AG08395 (cell line): ENCODE measurements at places on chromosomes 5 and 9.

GRCh38 chr5:9523090-9523823 is 22.6 kb downstream of the SEMA5A start:
- peak; percentile 45 for DNase-seq

DNA sequence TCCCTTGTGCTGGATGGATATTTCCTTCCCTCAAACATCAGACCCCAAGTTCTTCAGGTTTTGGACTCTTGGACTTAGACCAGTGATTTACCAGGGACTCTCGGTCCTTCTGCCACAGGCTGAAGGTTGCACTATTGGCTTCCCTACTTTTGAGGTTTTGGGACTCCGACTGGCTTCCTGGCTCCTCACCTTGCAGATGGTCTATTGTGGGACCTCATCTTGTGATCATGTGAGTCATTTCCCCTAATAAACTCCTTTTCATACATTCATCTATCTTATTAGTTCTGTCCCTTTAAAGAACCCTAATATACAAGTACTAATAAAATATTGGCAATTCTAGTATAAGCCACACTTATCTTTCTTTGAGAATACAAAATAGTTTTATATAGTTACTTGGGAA is 1078.9 kb downstream of the CDH12 start:
- no peak for DNase-seq

DNA sequence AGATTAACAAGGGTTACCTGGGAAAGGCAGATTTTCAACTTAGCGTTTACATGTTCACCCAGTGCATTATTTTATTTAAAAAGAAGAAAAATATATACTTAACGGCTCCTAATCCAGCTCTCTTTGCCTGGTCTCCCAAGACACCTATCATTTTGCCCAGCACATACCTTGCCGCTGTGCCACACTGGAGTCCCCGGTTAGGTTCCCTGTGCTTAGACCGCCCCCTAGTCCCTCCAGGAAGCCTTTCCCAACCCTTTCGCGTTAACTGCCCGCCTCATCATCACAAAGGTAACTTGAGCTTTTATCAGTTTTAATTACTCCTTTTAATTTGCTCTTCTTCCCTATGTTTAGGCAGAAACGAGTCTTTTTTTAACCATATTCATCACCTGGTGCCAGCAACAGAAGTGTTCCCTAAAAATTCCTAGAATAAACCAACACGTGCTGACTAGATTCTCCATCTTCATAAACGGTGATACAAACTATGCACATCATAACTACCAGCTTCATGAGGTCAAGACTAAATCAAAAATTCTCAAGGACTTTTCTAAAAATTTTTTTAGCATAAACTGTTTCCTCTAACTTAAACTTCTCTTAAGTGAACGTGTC is 19.7 kb downstream of the DNAJA1 start:
- DNase-seq, result no peak

GRCh38 chr5:141479776-141480175 is 4.0 kb downstream of the PCDHGC3 start:
- no peak for DNase-seq

DNA sequence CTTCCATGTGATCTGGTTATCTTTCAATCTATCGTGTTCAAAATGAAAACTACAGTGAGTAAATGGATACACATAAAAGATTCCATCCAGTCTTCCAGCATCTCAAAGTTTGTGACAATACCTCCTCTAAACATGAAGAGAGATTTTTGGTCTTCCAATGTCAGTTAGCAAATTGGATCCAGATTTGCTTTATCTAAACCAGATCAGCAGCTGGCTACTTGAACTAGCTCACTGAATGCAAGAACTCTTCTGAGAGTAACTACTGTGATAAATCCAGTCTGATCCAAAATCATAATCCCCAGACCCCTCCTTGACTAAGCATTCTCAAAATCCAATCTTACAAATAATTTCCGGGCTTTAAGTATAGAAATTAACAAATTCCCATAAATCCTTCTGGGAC is 2177.9 kb upstream of the C9orf72 start:
- DNase-seq, result no peak

DNA sequence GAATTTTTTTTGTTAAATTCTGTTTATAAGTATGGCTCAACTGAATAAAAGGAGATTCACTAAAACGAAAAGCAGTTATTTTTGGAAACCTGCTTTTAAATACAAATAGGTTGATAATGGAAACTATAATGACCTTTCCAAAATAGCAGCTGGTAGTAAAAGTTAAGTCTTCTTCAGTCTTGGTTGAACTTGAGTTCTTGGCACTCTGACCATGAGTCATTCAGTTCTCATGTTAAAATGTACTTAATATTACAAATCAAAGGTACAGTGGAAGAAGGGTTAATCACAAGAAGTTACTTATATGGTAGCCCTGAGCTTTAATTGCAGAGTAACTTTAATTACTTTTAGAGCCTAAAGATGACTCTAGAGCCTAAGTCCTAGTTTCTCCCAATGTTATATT is 62.1 kb downstream of the KLF9 start:
- DNase-seq, result no peak

- peak; percentile 25 for DNase-seq
Measured at GRCh38 chr9:6758248-6758497, 400 bp downstream of the KDM4C start.

DNA sequence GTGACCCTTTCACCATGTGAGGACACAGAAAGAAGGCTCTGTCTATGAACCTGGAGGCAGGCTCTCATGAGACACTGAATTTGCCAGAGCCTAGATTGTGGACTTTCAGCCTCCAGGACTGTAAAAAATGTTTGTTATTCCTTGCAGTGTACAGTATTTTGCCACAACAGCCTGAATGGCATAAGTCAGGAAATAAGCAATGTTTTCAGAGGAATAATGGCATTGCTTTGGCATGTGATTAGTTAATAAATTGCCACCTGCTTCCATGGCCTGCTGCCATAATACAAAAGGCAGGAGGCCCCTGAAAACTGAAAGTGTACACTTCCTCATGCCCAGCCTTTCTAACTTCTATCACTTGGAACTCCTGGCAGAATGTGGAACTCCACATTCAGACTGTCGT is 408.1 kb downstream of the GADD45G start:
- DNase-seq, result no peak

DNA sequence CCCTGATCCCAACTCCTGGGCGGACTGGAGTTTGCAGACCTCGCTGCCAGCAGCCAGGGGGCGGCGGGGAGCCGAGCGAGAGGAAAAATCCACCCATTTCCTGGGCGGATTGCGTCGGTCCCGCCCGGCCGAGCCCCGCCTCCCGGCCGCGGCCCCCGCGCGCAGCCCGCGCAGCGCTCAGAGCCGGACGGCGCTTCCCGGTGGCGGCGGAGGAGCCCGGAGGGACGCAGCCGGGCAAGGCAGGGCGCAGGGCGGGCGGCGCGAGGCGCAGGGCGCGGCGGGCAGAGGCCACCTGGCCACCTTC is at the start of gene OLFM1:
OLFM1 (plus strand) TSS at position 180 of the 304 bp plus-strand sequence. CDS start 322 bp downstream, outside the sequence.
- peak; percentile 84 for DNase-seq

GRCh38 chr5:113058706-113059226 is 82.2 kb downstream of the DCP2 start:
- no peak for DNase-seq

- DNase-seq, result peak; percentile 95
Measured at GRCh38 chr5:53490747-53491146, 10.3 kb downstream of the FST start.

DNA sequence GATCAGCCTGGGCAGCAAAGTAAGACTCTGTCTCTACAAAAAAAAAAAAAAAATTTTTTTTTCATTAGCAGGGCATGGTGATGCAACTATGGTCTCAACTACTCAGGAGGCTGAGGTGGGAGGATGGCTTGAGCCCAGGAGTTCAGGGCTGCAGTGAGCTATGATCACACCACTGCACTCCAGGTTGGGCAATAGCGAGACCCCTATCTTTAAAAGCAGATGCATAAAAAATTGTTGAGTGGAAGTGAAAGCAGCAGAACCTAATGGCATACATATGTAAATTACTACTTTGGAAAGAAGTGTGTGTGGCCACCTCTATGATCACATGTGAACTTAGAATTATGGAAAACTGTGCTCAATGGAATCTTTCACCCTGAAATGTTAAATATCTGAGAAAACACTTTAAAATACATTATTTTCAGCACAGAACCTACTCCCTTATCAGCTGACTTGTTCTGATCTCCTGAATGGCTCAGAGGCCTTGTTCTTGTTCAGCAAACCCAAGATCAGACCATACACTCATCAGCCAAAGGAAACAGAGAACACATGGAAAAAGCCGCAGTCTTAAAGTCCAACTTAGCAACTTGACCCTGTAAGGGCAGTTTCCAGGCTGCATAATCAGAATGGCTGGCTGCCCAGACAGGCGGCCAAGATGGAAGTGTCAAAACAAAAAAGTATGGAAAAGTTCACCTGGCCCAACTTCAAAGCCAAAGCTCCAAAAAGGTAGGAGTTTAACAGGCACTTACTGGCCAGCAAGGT is 56.5 kb downstream of the SIL1 start:
- DNase-seq, result no peak

GRCh38 chr5:107652839-107653607 is 17.7 kb downstream of the EFNA5 start:
- no peak for DNase-seq

DNA sequence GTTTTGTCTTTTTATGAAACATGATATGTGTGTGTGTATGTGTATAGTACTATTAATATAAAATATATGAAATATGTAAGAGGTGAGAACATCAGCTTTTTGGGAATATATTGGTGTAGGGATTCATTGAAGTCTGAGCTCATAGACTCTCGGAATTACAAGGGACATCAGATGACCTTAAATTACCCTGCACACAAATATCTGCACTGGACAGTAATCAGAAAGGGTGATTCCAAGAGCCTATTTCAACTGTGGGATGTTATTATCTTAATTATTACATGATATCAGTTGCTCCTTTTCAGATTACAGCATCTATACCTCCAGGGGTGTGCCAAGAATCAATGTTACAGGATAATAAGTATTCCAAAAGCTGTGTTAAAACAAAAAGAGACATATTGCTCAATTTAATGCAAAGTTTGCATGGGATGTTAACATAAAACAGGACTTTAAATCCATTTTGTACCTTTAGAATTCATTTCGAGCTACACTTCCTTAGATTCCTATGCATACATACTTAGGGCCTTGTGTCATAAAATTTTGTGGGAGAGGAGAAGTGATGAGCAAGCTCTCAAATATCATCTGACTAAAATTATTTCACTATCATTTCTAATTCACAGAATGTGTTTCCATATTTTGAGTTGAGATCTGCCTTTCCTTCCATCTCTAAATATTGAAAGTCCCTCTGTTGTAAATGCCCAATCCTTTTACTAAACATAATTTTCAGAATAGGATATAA is 365.2 kb downstream of the BRINP1 start:
- DNase-seq, result peak; percentile 30

DNA sequence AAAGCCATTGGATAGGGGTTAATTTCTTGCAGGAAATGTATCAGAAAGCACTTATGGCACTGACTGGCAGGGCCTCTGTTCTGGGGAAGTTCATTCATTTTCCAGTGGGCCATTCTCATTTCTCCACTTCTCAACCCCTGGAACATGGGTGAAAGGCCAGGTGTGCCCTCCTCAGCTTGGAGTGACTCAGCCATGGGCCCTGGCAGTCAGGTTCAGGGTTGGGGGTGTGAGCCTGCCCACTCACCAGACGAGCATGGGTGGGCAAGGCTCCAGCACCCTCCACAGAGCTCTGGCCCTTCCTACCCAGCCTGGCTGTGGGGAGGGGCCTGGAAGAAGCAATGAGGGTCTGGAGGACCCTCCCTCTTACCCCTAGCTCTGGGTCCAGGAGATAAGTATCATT is 174.4 kb downstream of the HSPA4 start:
- no peak for DNase-seq

DNA sequence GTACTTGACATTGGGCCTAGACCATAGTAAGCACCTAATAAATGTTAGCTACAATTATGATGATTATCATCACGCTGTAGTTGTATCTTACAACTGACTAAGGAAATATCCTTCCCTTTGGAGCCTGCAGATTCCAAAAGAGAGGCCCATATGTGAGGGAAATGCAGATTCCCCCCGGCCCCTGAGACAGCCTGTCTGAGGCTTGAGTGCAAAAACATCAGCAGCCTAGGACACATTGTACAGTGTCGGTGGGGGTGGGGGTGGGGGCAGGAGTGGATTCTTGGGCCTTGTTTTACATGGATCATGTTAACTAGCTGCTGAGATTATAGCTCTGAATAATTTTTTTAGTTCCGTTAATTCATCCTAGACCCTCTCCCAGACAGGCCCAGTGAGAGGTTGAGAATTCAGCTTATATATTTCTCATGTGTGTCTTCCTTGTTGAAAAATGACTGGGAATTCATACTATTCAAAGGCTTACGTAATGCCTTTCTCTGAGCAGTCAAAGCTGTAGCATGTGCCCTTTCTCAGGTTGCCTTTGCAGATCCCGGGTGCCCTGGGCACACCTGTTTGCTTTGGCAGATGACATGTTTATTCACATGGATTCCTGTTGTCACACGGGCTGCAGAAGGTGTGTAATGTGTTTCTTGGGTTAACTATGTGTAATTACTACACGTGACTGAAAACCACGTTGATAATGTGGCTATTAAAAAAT is 262.8 kb downstream of the NR3C1 start:
- no peak for DNase-seq

DNA sequence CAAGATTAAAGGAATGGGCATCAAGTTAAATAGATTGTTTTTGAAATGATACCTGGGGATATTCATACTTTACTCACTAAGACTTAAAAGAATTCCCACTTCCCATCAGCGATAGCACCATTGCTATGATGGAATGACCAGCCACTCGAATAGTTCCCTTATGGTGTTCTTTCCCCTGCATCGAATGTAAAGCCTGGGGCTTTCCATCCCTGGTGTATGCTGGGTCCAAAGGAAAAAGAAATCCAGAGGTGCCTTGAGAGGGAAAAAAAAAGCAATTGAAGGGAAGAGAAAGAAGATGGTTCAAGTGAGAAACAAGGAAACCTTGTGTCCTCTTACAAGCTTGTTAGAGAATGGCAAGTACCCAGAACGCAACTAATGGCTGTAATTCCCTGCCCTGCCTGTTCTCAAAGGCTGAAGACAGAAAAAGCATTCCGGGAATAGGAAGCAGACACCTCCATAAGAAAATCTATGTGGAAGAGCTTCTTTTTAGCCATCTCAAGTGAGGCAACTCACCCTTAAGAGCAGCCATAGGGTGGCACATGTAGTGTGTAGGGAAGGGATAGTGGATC is 351.1 kb upstream of the DAB2 start:
- no peak for DNase-seq

- DNase-seq, result no peak
Measured at GRCh38 chr9:72997387-72997995, 44.6 kb upstream of the ALDH1A1 start.

GRCh38 chr9:133830310-133830709 is 92.2 kb upstream of the SARDH start:
- DNase-seq, result no peak

DNA sequence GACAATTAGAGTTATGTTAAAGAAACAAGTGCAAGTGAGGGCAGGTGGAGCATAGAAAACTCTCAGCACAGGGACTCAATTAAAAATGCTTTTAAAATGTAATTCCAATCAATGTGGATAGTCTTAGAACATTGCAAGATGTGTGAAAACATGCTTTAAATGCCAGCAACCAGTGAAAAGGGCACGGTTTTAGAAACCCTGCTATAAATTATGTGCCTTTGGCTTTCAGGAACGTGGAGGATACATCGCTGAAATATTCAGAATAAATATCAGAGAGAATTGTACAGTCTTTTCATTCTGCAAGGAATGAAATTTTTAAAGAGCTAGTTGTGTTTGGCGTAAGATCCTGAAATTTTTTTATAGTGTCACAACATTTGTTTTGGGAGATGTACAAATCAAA is 101.1 kb downstream of the TLE4 start:
- DNase-seq, result no peak
